NAMALWA (cell line): ENCODE measurements at places on chromosomes 2 and 18.
A peak's percentile ranks its signal among the peaks of the same experiment; 100 is the strongest.

GRCh38 chr2:56077359-56077915 is 106.4 kb upstream of the CCDC85A start:
- DNase-seq: peak; percentile 46

DNA sequence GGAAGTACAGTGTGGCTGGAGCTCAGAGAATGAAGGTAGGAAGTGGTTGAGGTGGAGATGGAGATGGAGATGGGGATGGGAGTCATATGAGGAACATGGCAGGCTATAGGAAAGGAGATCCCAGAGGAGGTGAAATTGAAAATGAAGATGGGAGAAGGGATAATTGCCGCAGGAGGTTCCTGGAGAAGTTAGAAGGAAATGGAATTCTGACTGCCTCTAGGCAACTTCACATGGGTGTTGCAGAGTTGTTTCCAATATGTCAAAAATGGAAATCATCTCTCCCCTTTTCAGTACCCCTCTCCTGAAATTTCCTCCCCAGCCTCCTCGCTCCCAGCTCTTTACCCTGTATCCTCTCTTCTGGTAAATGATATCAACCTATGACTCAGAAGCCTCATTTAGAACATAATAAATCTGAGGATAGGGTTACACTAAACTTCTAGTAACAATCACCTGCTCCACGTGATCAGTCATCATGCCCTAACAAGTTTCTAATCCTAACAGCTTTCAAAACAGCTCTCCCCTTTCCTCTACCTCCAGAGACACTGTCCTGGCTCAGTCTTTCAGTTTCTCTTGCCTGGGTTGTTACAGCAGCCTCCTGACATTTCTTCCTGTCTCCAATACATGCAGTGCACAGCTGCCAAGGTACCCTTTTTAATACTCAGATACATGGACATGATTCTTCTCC is 201.9 kb upstream of the RBMS1 start:
- no peak for DNase-seq

GRCh38 chr2:22110244-22110651 is 986.5 kb downstream of the TDRD15 start:
- DNase-seq: peak; percentile 4

DNA sequence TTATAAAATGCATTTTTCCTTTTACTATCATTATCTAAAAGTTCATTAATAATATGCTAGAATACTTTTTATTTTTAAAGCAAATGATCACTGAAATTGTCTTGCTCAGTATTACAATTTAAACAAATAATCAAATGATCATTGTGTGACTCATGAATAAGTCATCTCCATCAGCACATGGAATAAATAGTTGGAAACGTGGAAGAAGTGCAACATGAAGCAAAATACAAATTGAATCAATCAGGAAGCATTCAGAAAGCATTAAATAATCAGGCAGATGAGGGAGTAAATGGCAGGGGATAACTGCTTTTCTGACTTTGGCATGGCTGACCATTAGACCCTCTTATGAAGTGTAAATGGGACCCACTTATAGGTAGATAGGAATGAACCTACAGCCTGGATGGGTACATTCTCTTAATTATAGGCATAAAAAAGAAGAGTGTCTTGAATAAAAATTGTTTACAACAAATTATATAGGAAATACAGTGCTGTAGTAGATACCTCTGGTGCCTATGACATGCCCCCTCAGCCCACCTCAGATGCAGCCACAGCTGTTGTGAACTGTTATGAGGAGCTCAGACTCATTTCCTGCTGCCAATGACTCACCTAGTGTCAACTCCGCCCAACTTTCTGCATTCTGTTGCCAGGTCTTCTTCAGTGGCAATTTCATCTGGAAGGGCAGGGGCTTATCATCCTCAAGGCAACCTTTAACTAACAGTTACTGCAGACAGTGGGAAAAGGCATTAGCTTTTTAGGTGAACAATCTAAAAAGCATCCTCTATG is 936.0 kb downstream of the TRIB2 start:
- no peak for DNase-seq

DNA sequence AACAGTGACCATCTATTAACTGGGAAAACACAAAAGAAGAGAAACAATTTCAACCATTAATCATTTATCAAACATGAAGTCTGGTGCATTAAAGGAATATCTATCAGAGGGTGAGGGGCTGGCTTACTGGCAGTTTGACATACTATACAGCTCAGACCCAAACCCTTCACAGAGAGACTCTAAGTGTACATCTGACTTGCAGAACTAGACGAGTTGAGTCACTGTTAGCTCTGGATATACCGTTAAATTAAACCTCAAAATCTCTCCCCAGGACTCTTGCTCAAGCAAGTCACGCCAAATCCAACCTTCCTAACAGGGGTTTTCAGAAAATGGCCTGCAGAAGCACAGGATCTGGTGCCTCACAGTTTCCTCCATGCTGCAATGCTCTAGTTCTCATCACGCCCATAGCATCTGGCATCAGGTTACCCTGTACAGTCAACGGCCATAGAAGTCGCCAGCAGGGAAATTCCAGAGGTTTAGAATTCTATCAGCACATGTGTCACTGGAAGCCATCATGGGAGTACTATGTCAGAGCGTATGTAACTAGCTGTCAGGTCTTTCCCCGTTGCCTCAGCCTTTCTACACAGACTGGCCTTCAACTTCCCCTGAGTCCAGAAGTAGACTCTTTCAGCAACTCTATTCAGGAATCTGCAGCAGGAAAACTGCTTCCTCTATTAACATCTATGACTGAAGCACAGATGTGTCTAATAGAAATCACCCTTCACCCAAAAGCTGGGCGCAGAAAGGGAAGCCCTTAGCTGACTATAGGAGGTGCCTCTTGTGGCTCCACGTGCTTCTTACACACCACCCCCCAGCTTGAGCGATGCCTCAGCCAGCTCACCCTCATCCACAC is 9.3 kb downstream of the TGOLN2 start:
- DNase-seq: no peak

DNA sequence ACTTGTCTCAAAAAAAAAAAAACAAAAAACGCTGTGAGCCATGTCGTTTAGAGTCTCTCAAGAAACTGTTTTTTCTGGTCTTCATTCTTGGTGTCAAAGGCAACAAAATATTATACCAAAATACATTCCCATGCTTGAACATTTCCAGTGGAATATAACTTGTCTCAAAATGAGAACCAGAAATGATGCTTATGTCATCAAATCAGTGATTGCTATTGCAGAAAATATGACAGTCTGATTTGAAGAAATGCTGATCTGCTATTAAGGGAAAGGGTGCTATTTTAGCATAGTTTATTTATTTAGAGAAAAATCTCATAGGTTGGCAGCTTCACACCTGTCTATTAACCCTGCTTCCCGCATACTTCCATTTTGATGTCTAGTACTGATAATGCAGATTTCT is 82.4 kb upstream of the ACSL3 start:
- no peak for DNase-seq

- DNase-seq: no peak
These were observed 35.6 kb downstream of the SLC25A12 start for GRCh38 chr2:171858397-171858958.

- DNase-seq: no peak
These were observed 81.6 kb downstream of the EPB41L3 start for GRCh38 chr18:5462227-5462626.

GRCh38 chr18:53991202-53991601 is 233.3 kb downstream of the MBD2 start:
- DNase-seq: no peak

DNA sequence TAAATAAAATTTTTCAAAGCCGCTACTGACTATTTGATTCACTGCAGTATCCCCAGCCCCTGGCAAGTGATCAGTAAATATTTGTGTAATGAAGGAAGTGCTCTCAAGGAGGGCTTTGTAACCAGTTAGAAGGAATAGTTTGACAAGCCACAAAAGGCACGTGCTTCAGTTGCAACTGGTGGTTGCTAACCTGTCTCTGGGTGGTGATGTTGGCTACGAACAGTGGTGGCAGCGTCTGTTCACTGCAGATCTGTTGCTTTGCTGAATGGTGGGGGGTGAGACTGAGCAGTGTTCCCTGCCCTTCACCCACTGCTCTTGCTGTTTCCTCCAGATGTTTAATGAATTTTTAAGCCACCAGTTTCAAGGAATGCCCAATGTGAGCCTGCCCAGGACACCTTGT is 73.9 kb upstream of the SIX2 start:
- DNase-seq: no peak

DNA sequence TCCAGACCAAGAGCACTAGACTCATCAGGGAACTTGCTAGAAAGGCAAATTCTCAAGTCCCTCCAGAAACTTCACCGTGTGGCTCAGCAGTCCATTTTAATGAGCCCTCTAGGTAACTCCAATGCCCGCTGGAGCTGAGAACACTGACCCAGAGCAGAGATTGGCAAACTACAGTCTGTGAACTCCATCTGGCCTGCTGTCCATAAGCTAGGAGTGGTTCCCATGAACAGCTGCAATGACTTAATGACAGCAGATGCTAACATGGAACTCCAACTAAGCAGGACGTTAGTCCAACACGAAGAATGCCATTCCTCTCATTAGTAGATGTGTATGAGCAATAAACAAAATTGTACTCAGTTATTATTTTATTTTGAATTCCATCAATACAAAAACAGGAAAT is 371.9 kb downstream of the STK39 start:
- no peak for DNase-seq

DNA sequence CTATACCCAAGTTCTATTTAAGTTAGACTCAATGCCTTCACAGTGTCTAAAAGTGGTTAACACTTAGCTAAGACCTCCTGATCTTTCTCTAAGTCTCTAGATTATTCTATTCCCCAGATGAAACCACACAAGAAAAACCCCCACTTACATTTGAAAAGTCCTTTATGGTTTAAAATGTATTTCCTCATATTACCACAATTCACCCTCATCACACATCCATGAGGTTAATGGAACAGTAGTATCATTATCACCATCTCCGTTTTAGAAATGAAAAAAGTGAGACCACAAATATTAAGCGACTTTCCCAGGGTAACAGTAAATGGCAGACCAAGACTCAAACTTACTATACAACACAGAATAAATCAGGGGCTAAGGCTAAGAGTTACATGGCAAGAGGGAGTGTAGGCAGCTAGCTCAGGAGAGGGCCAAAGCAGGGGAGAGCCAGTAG is 28.6 kb downstream of the EPG5 start:
- no peak for DNase-seq

DNA sequence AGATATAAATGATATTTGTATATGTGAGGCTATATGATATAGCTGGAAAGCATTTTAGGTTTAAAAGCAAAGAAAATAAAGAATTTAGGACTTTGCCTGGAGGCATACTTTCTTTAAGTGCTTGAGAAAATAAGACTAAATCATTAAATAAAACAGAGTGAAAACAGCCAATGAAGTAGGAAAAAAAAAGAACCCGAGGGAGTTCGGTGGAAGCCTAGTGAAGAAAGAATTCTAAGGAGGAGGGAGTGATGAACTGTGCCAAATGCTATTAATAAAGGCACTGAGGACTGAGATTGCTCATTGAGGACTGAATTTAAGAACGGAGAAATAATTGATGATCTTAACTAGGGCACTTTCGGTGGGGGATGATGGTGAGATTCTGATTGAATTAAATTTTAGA is 573.5 kb downstream of the DSC3 start:
- DNase-seq: no peak

GRCh38 chr18:47788621-47789020 is 141.8 kb downstream of the SMAD2 start:
- no peak for DNase-seq
